CD4-positive, alpha-beta T cell treated with Interleukin-10 for 1 hour (primary cell): ENCODE measurements at places on chromosomes 2 and 18.

DNA sequence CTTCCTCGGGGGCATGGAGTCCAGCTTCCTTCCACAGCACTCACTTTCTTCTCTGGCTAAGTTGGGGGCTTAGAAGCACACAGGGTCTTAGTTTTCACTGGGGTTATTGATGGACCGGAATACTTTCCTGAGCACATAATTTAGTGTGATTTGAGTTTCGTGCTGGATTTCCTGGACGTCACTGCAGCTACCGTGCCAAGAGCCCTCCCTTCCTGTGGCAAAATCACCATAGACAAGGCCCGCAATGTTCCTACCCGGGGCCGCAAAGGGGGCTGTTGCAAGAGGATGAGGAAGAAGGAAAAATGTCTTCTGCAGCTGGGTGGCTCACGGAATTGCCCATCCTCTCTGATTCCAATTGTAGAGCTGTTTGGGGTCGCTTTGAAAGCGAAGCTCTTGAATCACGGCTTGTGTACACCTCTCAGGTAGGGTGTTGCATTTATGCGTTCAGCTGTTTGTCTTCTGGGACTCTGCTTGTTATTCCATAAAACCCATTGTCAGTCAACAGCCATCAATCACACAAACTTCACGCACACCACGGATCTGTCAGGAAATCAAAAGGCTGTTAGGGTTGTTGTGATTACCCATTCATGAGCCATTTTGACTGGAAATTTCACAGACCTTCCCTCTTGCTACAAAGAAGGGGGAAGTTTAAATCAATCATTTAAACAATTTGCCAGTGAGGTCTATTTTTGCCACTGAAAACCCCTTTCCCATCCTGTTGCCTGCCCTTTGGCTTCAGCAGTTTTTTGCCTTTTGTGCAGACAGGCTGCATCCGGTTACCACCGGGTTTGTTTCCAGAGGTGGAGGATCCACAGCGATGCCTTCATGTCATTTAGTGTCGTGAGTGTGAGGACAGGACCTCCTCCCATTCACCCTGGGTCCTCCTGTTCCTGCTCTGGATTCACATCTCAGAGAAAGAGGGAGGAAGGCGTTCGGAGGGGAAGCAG, 36.0 kb downstream of the SMIM21 start:
- no peak for DNase-seq

GRCh38 chr2:147845411-147845971, 662 bp downstream of the ACVR2A start:
- DNase-seq: peak; percentile 55

DNA sequence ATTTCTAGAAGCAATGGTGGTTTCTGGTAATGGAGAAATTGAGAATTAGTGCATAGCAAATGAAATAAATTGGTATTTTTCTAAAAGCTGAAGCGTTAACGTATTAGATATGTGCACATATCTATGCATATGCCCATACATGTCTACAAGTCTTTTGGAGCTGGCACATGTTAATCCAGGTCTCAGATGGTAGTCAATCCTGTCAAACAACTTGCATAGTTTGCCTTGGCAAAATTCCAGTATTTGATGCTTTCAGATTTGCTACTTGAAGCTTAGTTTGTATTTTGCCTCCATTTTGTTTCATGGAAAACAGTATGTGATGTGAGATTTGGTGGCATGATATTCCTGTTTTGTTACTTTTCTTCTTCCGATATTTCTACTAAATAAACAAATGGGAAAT, 304.6 kb downstream of the PARD3B start:
- DNase-seq: no peak

GRCh38 chr2:240595381-240596079, 9.0 kb downstream of the CAPN10 start:
- DNase-seq: peak; percentile 44

DNA sequence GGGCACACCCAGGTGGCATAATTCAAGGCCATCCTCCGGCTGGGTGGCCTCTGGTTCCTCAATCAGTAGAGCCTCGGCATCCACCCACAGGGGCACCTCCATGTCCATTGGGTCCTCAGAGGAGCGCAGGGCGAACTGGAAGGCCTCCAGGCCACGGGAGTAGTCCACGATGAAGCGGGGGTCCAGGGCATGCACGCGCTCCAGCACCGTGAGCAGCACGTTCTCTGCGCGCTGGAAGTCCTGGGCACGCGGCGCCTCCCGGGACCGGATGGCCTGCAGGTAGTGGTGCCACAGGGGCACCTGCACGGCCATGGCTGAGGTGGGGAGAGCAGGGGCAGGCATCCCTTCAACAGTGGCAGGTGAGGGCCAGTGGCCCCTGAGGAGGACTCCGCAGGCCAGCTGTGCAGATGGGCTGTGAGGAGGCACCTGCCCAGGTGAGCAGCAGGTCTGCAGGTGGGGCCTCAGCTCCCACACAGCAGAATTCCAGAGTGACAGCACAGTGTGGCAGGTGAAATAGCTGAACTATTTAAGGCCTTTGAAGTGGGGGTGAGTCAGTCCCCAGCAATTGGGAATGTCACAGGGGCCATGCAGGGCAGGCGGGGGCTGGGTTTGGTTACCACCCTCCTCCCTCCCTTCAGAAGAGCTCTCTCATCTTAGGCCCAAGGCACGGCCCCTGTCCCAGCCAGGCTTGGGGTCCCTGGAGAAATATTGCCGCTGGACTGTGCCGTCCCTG, at the start of gene MAB21L4:
TSS of gene MAB21L4 (minus strand) at position 501 of the 733 bp plus-strand sequence. CDS start at position 342, 159 bp downstream.
- DNase-seq: no peak

DNA sequence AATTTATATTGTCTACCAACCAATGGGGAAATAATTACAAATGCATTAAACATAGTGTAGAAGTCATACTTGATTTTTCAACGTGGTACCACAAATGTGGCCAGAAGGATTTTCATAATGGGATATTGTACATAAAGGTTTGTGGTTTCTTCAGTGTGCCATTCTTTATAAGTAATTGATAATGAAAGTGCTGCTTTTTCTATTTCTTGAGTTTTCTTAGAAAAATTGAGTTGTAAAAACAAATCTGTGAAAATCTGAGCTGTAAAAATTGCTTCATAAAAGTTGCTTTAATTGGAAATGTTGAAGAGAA, 103.6 kb downstream of the KYNU start:
- DNase-seq: no peak

DNA sequence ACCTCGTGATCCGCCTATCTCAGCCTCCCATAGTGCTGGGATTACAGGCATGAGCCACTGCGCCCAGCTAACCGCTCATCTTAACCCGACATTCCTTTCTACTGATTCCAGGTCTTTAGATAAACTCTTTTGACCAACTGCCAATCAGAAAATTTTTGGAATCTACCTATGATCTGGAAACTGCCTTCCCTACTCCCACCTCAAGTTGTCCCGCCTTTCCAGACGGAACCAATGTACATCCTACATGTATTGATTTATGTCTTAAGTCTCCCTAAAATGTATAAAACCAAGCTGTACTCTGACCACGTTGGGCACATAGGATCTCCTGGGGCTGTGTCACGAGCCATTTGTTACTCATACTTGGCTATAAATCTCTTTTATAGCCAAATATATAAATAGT, 3.2 kb upstream of the NEU2 start:
- DNase-seq: no peak

DNA sequence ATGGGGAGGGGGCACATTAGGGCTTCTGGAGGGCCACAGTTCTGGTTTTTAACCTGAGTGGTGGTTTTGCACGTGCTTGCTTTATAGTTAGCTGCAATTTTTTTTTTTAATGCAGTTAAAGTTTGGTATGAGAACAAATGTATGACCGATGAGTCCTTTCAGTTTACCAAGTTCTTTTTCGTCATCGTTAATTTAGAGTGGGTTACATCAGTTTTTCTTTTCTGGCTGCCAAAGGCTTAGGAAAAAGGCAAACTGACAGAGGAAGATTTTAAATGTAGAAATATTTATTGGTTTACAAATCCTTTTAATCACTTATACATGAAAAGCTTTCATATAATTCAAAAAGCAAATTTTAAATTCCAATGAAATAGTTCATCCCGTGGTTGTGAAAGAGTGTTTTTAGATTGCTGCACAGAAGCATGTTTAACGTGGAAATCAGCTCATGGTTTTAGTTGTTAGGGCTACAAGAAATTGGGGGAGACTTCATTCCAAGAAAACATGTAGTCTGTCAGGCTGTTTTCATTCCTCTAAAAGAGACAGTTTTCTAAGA, 82.9 kb downstream of the MSH2 start:
- no peak for DNase-seq

DNA sequence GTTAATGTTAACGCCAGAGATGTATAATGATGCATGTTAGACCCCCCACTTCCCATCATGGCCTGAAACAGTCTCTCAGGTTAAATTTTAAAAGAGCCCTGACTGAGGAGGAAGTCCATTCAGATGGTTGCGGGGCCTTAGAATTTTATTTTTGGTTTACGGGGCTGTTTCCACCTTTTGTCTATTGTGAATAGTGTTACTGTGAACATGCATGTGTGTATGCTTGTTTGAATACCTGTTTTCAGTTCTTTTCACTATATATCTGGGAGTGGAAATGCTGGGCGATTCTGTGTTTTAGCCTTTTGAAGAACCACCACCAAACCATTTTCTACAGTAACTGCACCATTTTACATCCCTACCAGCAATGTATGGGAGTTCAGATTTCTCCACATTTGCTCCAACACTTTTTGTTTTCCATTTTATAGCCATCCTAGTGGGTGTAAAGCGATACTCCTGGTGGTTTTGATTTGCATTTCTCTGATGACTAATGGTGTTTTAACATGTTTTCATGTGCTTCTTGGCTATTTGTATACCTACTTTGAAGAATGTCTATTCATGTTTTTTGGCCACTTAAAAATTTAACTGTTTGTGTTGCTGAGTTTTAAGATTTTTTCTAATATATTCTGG, 133.0 kb downstream of the MYO3B start:
- no peak for DNase-seq

GRCh38 chr18:67515942-67516538, 480 bp downstream of the DSEL start:
- DNase-seq: peak; percentile 61

DNA sequence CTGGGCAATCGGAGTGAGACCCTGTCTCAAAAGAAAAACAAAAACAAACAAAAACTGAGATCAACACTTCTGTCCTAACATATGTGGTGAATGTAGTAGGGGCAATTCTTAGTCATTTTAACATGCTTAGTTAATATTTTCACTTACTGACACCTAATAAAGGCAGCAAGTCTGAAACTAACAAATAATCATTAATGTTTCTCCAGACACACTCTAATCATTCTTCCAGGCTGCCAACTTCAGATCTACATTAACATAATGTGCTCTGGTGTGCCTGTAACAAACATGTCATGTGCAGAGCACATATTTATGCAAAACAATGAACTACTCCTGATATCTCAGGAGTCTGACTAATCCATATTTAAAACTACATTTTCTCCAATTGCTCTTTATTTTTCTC, 6.0 kb downstream of the KRCC1 start:
- DNase-seq: no peak

- DNase-seq: no peak
These were observed 300.0 kb downstream of the XIRP2 start for GRCh38 chr2:167187978-167188967.

- DNase-seq: no peak
These were observed 160.4 kb upstream of the FOSL2 start for GRCh38 chr2:28232295-28232694.

GRCh38 chr18:60406721-60407120, 34.1 kb upstream of the MC4R start:
- DNase-seq: no peak

DNA sequence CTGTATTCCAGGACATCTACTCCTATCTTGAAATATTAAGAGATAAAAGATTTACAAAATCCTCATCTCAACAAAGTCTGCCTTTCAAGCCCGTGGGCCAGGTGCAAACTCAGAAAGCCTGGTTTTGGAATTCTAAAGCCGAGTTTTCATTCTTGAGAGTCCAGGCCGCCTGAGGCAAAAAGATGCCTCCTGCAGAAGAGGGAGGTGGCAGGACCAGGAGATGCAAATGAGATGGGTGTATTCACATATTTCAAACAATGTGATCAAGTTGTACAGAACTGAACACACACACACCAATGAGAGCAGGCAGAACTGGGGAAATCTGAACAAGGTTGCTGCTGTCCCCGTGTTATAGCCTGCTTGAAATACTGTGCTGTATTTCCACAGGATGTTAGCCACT, 7.7 kb upstream of the HS6ST1 start:
- no peak for DNase-seq

GRCh38 chr18:9637036-9637767, 22.8 kb upstream of the PPP4R1 start:
- no peak for DNase-seq

GRCh38 chr2:140249821-140250220, 1469.6 kb upstream of the NXPH2 start:
- DNase-seq: no peak

DNA sequence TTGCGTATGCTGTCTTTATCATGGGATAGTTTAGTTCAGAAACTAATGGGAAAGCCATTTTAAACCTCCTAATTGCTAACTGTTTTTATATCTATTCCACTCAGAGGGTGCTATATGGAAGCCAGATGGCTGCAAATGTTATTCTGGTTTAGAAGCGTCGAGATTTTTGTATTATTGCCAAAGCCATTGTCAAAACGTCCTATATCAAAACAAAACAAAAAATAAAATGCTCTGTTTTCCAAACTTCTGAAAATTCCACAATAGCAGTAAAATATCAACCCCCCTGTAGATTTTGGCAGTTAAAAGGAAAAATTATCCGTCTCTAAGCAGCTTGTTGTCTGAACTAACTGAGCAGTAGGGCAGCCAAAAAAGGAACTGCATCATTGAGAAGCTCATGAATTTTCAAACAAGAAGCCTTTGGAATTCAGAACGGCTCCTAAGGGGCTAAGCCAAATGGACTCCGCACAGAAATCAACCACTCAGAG, 195.4 kb upstream of the CWC22 start:
- DNase-seq: no peak

DNA sequence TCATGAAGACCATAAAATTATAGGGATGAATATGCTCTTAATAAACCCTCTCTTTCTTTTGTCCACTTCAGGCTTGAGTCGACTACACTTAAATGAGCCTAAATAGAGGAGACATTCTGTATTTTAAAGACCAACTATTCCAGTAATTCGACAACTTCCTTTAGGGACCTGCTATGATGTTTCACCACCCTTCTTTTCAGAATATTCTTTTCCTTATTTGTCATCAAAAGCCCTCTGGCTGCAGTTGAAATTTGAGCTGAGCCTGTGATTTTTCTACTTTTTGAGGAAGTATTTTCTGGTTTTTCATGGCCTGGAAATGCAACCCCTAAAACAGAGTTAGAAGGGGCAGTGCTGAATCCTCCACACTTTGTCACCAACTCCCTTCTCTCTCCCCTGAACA, 287.0 kb downstream of the EPHA4 start:
- no peak for DNase-seq

DNA sequence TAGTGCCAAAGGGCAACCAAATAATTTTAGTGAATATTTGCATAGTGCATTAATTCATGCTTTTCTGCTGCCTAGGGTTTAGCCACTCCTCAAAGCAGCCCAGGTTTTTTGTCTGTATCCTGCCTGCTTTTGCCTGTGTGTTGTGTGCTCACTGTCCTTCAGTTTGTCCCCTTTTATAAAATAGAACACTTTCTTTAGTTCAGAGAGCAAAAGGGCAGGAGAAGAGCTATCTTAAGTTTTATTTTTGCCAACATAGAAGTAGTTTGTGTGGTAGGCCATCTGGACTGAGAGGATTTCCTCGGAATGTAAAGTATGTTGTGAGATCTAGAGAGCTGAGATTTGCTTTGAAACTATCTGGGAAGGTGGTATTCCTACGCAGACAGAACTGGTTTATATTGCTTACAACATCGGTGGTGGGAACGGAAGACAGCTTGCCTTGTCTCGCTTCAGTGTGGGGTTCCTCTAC, 64.9 kb downstream of the EML4 start:
- DNase-seq: no peak
